ENCODE measurements at places on chromosomes 2 and 18.
A peak's percentile ranks its signal among the peaks of the same experiment; 100 is the strongest.

- no peak for DNase-seq
These were observed 15.8 kb upstream of the EFR3B start for GRCh38 chr2:25026008-25026530.

DNA sequence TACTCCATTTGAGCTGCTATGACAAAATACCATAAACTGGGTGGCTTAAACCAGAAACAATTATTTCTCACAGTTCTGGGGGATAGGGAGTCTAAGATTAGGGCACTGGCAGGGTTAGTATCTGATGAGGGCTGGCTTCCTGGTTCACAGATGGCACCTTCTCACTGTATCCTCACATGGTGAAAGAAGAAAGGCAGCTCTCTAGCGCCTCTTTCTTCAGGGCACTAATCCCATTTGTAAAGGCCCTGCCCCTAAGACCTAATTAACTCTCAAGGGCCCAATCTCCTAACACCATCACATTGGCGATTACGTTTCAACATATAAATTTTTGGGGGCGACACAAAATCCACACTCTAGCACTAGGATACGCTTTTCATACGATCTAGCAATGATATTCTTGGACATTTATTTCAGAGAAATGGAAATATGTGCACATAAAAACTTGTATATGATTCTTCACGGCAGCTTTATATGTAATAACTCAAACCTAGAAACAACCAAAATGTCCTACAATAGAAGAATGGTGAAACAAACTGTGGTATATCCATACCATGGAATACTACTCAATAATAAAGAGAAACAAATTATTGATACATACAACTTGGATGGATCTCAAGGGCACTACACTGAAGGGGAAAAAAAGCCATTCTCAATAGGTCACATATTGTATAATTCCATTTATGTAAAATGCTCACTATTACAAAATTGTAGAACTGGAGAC is 111.0 kb downstream of the BCL2L11 start:
- no peak for DNase-seq

GRCh38 chr2:46803547-46803878 is 112.1 kb downstream of the MCFD2 start:
- DNase-seq: no peak

DNA sequence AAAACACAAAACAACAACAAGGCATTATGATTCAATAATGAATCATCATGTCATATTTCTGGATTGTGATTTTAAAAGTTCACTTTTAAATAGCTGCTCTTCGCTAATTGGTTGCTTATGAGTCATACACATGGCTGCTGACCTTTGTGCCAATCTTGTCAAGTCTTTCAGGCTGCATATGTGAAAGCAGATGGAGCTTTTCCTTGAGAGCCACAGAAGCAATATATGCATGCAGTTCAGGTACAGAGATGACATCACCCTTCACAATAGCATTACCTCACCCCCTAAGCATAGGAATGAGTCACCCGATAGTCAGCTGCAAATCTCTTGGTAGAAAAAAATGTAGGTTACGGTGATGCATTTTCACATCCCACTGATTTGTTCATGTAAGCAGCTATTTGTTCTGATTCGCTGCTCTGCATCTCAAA is 27.2 kb downstream of the EIF2AK3 start:
- peak; percentile 56 for DNase-seq

DNA sequence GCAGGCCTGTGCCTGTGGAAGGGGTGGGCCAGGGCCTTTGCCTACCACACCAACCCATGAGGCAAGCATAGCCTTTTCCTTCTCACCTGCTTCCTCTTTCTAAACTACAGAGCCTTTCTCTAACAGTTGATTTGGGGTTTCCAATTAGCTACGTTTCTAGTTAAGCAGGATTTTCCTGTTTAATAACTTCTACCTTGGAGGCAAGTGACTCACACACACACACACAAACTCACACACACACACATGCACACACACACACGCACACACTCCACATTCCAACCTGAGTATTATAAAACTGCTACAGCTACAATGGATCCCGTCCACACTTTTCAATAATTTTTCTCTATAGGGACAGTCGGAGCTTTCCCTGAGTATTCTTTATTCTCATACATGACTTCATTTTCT is 84.9 kb downstream of the SOX11 start:
- DNase-seq: no peak

GRCh38 chr2:218218268-218219185 is 1.5 kb downstream of the ARPC2 start:
- no peak for DNase-seq

GRCh38 chr2:238169048-238169707 is 10.4 kb downstream of the ERFE start:
- DNase-seq: peak; percentile 50

DNA sequence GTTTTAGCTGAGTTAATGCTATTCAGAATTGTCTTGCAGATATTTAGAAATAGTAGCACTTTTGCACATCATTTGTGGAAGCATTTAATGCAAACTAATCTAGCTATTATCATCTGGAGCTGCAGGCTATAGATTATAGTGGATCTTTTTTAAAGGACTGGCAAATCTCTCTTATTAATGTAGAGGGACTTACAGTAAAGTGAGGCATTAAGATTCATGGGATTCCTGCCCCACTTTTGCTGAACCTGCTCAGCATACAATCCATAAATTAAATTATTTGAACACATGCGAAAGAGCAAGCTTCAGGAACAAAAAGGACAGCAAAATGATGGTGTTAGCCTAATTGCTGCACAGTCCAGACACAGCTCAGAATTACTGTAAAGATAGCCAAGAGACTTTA is 477.7 kb downstream of the DCDC2C start:
- no peak for DNase-seq

GRCh38 chr2:37573451-37574388 is 97.7 kb downstream of the CDC42EP3 start:
- DNase-seq: no peak

DNA sequence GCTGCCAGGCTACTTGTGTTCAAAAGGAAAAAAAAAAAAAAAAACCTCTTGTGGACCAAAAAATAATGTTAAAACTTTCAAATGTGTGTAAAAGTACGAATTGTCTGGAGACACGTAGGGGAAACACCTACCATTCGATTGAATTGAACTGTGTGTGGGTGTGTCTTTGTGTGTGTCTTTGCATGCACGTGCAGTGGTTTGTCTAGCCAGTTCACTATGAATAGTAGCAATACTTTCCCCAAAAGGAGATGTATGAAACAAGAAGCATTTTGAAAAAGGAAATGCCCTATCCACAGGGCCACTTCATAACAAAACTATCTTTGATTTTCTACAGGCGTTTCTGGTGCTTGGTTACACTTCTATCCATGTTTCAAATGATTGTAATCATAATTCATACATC is 186.8 kb downstream of the RPRM start:
- no peak for DNase-seq

- no peak for DNase-seq
These were observed 13.8 kb upstream of the ZBTB7C start for GRCh38 chr18:48422947-48423378.

- no peak for DNase-seq
These were observed 8.4 kb upstream of the HNRNPLL start for GRCh38 chr2:38610851-38611801.

DNA sequence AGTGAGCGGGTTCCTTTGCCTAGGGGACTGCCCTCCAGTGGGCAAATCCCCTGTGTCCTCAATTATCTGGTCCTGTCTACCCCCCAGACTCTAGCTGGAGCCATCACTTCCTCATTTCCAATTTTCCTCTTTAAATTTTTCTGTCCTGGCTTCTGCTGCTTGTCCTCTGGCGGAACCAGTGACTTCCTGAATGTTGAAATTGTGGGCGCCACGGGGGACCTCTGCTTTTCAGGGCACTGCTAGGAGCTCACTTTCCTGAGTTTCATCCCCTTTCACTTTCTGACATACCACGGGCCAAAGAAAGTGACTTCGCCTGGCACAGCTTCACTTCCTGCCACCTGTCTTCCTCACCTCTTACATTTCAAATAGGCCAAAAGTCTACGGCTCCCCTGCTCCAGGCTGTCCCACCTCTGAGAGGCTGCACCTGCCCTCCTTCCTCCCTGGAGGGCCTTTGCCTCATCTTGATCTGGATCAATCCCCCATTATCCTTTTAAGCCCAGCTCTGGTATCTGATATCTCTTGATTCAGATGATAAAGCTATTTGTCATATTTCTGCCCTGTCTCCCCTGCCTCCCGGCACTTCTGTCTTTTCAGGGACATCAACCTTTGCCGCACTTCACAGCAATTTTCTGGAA is 1.4 kb upstream of the MARCO start:
- DNase-seq: no peak

DNA sequence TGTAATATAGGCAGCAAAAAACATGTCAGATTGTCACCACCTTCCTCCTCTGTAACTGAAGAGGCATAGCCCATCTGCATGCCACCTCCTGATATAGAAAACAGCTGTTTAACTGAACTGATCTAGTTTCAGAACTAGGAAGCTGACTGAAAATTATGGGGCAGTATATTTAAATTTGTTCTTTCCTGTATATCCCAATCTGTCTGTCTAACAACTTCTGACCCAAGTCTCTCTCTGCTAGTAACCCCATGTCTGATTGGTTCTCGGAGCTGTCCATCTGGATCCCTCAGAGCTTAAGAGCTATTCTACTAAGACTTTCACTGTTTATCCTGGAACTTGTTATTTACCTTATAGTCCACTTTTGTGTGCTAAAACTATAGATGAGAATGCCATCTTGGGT is 68.2 kb upstream of the SLC35G4 start:
- DNase-seq: no peak

DNA sequence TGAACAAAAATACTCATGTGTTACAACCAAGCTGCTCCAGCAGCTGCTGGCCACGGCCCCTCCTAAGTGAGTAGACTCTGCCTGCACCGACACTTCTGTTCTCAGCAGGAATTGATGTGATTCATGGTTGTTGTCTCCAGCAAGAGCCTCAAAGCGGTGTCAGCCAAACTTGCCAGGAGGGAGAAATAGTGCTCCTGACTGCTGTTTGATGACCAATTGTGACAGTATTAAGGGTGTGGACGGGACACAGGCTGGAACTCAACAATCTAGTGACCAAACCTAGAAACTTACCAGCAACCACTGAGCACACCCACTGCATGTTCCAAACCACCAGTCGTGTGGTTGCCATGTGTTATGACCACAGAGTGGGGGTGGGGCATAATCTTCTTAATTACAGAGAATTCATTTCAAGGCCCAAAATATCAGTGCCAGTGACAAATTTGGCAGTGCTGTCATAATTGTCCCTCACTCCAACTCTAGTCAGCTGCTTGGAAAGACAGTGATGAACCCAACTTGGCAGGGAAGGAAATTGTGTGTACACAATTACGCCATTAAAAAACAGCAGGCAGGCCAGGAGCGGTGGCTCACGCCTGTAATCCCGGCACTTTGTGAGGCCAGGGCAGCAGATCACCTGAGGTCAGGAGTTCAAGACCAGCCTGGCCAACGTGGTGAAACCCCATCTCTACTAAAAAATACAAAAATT is 30.4 kb downstream of the FBLN7 start:
- DNase-seq: no peak

GRCh38 chr2:49355611-49356010 is 201.3 kb upstream of the FSHR start:
- no peak for DNase-seq
